Stimulated activated naive CD4-positive, alpha-beta T cell (primary cell): ENCODE measurements at places on chromosomes 11 and 22.

DNA sequence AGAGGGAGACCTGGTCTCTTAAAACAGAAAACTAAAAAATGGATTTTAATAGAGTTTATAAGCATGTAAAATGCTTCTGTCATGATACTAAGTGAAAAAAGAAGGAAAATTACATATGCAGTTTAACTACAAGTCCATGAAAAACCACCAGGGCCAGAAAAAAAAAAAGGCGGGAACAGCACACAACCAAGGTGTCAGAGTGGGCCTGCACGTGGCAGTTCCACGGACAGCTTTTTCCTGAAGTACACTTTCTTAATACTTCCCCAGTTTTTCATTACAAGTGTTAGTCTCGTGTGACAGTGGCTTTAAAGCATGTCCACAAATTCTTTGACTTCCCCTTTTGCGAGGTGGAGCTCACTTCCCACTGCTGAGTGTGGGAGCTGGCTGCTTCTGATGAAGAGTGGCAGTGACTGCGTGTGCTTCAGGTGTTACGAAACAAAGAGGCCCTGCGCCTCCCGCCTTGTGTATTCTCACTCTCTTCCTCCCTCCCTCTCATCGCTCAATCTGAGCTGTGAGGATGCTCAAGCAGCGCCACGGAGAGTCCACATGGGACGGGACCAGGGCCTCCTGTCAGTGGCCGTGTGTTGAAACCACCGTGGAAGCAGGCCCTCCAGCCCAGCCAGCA is 16.4 kb downstream of the PPM1F start:
- no peak for DNase-seq

- DNase-seq: peak; percentile 19
Measured at GRCh38 chr11:6646918-6647679, 8.5 kb downstream of the DCHS1 start.

DNA sequence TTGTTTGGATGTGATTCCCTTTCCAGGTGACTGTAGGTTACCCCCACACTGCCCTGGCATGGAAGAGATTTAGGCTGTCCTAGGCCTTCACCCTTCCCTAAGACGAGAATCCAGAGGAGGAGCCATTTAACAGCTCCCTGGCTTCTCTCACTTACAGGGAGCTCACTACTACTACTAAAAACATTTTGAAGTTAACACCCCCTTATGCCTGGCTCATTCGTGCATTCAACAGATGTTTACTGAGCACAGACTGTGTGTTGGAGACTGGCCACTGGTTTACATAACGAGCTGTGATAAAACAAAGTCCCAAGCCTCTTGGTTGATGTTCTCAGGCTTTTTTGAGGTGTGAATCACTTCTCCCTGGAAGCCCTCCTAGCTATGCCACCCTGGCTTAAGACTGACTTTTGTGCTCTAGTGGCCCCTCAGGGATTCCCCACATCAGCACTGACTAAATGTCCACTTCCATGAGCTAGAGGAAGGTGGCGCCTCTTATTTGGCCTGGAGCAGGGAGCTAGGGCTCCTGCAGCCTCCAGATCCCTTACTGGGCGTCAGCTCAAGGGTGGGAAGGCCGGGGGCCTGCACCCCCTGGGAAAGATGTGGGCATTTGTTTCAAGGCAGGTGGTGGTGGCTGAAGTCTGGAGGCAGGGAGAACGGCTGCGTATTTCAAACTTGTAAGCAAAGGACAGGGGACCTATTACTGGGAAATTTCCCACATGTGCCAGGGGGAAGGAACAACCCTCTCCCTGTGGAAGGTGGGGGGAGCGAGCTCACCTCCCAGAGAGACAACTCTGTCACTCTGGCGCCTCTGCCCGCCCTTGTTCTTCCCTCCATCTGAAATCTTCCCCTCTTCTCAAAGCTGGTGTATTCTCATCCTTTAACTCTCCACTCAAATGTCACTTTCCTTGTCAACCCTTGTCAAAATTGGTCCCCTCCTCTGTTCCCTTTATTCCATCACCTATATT is 19.4 kb upstream of the MALAT1 start:
- DNase-seq: no peak

GRCh38 chr11:78420796-78421209 is 3.2 kb upstream of the GAB2 start:
- DNase-seq: no peak

GRCh38 chr11:120952461-120953434 is 71.2 kb upstream of the TBCEL start:
- peak; percentile 42 for DNase-seq

DNA sequence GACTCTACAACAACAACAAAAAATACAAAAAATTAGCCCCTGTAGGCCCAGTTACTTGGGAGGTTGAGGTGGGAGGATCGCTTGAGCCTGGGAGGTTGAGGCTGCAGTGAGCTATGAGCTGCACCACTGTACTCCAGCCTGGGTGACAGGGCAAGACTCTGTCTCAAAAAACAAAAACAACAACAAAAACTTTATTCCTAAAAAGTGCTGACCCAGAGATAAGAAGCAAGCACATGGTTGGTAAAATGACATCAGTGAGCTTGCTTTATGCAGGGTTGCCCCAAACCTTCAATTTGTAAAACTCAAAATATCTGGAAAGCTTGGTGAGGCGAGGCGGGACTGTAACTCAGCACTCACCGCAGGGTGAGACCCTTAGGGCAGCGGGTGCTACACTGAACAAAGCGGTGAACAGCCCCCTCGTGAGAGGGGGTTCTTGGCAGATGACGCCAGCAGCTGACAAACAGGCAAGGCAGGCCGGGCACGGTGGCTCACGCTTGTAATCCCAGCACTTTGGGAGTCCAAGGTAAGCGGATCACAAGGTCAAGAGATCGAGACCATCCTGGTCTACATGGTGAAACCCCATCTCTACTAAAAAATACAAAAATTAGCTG is 3.5 kb upstream of the TCIRG1 start:
- no peak for DNase-seq

- no peak for DNase-seq
Measured at GRCh38 chr11:116536416-116536815, 236.4 kb downstream of the BUD13 start.

DNA sequence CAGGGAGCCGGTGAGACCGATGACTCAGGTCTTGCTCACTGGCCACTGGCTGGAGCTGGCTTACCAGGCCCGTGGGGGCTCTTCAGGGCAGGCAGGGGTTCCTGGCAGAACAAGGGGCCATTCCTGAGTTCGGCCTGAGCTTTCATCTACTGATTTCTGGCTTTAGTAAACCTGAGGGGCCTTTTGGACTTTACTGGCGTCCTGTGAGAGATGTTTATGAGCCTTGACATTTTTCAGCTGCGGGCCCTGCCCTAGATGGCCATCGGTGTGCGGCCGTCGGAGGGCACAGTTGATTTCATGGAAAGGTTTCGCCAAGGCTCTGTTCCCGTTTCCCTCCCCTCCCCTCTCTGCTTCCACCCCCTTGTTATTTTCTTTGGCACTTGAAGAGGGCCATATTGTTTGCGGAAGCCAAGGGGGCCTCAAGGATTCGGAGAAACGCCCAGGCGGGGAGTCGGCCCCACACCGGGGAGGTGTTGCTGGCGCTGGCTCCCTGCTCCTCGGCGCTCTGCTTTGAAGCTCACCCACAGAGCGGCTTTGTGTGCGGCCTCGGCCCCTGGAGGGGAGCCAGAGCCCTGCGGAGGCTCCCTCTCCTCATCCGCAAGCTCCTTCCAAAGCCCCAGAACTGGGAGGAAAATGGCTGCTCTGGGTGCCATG is 17.7 kb downstream of the ELF5 start:
- DNase-seq: no peak

GRCh38 chr11:102666331-102666957 is 39.1 kb downstream of the MMP27 start:
- DNase-seq: peak; percentile 43

- no peak for DNase-seq
Measured at GRCh38 chr11:93587858-93588581, 44.8 kb upstream of the SMCO4 start.

- DNase-seq: no peak
Measured at GRCh38 chr22:19383292-19383691, 48.2 kb downstream of the HIRA start.

DNA sequence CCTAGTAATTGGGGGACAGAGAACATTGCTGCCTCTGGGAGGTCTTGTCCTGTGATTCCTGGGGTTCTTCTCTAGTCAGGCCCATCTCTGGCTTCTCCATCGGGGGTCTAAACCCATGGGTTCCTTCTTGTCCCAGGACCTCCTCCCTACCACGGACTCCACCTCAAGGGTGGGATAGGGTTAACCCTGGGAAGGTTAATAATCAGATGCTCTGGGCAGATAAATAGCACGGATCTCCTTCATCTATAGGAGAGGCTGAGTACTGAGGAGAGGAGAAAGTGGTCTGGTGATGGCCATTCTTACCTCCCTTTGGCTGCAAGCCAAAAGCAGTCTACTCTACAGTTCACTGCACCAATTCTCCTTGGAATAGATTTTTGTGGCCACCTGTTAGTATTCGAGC is 10.5 kb downstream of the HEPHL1 start:
- DNase-seq: no peak

DNA sequence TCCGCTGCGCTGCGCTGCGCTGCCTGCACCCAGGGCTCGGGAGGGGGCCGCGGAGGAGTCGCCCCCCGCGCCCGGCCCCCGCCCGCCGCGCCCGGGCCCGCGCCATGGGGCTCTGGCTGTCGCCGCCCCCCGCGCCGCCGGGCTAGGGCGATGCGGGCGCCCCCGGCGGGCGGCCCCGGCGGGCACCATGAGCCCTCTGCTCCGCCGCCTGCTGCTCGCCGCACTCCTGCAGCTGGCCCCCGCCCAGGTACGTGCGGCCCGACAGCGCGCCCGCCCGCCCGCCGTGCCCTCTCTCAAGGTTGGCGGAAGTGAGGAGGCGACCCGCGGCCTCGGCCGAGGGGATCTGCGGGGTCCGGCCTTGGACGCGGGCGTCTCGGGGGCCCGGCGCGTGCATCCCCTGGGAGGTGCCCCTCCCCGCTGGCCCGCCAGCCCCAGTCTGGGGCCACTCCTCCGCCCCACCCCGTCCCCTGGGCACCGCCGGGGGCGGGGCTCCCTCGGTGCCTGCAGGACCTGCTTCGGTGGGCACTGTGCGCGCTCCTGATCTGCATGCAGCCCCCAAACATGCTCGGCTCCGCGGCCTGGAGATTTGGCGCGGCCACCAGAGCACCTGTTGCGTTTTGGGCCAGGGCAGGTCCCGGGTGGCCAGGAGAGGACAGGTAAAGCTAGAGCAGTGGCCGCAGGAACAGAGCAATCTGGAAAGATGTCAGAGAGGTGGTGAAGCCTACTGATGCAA is 429 bp downstream of the VEGFB start:
- DNase-seq: peak; percentile 65

DNA sequence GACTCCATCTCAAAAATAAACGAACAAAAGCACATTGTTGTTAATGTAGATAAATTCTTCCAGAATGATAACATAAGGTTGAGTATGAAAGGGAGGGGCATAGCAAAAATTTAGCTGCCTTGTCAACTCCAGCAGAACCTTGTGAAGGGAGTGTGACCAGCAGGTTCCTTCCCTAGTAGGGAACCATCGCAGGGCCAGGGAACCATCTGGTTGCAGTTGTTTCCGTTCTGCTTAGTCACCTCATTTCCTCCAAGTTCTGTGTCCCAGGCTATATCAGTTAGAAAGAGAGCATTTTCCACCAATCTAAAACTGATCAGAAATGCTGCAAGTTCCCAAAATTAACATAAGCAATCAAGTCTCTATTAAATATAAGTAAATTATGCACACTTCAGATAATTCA is 126.7 kb upstream of the BLID start:
- DNase-seq: no peak

DNA sequence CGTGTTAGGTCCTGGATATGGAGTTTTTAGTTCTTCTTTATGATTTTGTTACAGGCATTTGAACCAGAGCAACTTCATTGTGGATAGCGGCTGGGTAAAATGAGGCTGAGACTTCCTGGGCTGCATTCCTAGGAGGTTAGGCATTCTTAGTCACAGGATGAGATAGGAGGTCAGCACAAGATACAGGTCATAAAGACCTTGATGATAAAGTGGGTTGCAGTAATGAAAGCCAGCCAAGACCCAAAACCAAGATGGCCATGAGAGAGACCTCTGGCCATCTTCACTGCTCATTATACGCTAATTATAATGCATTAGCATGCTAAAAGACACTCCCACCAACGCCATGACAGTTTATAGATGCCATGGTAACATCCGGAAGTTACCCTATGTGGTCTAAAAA is 23.4 kb upstream of the CLMP start:
- no peak for DNase-seq

DNA sequence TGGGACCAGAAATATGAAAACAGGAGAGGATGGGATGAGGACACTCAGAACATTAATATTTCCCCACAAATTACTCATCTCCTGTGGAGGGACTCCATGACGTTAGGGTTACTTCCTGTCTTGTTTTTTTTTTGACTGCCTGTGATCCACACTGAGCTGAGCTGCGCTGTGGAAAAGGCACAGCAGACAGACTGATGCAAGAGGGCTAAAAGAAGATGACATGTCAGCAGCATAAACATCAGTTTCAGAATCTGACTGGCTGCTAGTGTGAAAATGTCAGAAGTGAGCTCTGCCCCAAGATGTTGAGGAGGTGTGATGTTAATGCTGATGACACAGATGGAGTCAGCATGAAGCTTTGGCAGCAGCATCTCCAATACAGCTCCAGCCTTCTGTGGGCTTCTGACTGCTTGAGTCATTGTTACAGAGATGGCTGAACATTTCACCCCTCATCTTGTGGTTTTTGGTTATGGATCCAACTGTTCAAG is 286.8 kb downstream of the BLID start:
- DNase-seq: no peak

GRCh38 chr11:60873533-60873932 is 6.2 kb downstream of the ZP1 start:
- no peak for DNase-seq

- no peak for DNase-seq
Measured at GRCh38 chr11:95867105-95867504, 56.8 kb downstream of the MTMR2 start.

GRCh38 chr22:42511401-42511891 is 8.2 kb downstream of the RRP7A start:
- DNase-seq: no peak

DNA sequence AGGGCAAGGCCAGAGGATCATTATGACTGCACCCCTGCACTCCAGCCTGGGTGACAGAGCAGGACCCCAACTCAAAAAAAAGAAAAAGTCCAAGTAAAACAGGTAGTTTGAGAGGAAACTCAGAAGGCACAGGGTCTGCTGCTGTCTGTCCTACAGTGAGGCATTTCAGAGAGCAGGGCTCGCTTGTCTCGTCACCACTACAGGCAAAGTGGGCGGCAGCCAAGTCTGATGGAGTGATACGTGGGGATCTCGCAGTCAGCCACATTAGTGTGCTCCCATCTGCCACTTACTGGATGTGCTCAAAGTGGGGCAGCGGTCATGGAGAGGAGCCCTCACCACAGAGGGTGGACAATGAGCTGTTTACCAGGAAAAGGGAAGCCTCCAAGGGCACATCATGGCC is 42.1 kb downstream of the PI4KA start:
- DNase-seq: no peak

GRCh38 chr11:2759228-2760195 is 59.7 kb upstream of the KCNQ1OT1 start:
- no peak for DNase-seq

GRCh38 chr11:46127150-46127638 is 5.9 kb upstream of the PHF21A start:
- DNase-seq: peak; percentile 56

DNA sequence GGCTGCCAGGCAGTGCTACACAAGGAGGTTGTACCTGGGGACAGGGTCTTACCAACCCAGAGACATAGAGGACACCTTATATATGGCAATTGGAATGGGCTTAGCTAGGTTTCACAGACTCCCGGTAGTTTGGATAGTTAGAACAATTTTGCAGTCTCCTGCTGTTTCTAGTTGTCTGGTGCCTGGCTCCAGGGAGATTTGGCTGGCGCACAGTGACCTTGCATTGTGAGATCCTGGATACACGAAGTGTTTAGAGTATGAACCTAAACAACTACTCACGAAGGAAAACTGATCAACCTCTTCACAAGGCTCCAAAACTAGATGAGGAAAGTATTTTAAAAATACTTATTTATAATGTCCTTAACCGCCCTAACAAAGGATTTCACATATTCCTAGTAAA is 614.7 kb downstream of the FAM181B start:
- no peak for DNase-seq
